ENCODE measurements at places on chromosomes 5 and 9. TPM values are rescaled to one million over a fixed set of nuclear protein-coding genes. Genes with fewer than 3 reads are reported as not detected.

PCDHB13 gene
- not detected for polyA plus RNA-seq

CEL gene
- polyA plus RNA-seq: not detected

DNA sequence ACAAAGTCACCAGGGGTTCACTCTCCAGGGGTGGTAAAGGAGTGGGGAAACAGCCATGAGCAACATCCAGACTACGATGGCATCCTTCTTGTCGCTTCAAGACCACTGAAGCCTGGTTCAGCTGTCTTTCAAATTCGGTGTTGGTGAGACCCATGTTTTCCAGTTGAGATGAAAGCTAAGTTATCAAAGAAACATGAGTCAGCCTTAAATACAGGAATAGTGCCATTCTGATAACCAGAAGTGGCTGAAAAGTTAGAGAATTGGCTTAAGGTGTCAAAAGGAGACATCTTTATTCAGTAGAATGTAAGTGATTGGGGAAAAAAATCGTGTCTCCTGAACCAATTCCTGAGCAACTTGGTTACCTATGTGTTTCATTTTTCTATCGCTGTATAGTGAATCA is 7.0 kb upstream of the CARD19 start:
- DNase-seq: no peak

GRCh38 chr9:77847059-77847499 is 184.5 kb downstream of the GNAQ start:
- no peak for DNase-seq

- DNase-seq: no peak
Observed at GRCh38 chr5:2187156-2187555, 304.4 kb upstream of the IRX4 start.

PRRX2 gene
- not detected for polyA plus RNA-seq

- DNase-seq: no peak
Observed at GRCh38 chr5:132814503-132815294, 1.6 kb downstream of the SOWAHA start.

DNA sequence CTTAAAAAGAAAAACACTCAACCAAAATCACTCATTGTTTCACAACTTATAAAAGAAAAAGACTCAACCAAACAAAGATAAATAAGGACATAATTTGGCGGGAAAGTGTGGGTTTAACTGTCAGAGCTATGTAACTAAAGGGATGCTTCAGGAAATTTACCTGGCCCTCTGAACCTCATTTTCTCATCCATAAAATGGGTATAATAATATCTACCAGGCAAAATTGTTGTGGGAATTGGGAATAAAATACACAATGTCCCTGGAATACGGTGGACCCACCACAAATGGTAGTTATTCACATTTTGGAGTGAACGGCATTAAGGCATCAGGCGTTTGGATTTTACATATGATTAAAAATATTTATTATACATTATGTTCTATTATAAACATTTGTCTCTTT is 228.5 kb upstream of the ANKRD55 start:
- no peak for DNase-seq

GARIN3 gene
- not detected for polyA plus RNA-seq

DNA sequence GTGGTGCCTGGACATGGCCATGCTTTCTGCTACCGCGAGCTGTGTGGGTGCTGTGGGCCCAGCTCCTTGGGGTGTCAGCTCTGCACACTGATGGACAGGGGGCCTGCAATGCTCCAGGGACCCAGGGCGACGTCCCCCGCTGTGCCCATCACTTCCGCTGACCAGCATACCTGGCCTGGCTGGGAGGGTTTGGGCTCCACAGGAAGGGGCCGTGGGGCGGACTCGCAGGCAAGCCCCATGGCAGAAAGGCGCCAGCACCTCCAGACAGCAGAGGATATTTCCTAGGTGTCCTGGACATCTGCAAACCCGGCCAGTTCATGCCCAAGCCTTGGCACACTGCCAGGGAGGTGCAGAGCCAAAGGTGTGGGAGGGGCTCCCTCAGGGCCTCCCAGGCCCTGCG is 295.8 kb upstream of the IRX4 start:
- no peak for DNase-seq

TNC gene
- polyA plus RNA-seq: not detected

- no peak for DNase-seq
Observed at GRCh38 chr5:177083357-177083756, 3.4 kb upstream of the FGFR4 start.

DNA sequence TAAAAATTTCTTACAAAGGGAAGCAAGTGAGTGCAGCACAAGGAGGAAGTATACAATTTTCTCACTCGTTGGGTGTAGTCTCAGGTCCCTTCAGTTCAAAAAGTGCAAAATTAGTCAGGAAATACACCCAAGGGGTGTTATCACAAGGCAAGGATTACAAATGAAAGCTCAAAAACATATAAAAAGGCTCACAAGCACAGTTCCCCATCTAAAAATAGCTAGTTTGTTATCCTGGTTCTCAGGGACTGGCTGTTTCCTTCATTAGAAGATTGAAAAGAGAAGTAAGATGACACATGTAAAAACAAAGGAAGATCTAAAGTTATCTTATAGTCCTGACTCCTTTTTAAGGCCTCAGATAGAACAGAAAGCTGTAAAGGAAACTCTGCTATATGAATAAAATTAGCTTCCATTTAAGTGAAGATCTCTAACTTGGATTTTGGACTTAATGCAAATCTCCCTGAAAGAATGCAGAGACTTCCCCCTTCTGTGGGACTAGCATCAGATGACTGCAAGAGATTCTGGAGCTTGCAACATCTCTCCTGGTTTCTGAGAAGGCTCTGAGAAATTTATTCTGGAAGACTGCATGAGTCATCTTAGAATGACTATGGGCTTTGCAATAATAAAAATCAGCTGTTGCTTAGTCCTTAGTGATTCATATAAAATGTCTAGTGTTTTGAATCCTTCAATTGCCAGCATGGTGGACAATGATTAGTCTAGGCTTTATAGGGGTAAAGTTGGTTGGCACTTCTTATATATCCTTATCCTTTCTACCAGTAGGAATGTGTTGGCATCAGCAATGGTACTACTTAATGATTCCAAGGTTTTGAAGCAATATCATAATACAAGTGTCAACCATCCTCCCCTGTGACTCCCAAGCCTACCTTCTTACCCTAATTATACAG is 25.4 kb downstream of the DAB2 start:
- no peak for DNase-seq

- DNase-seq: peak; percentile 6
Observed at GRCh38 chr5:945691-946551, 53.2 kb downstream of the TRIP13 start.

- DNase-seq: no peak
Observed at GRCh38 chr9:137755261-137755927, 122.2 kb upstream of the CACNA1B start.

CTSV gene
- not detected for polyA plus RNA-seq

DNA sequence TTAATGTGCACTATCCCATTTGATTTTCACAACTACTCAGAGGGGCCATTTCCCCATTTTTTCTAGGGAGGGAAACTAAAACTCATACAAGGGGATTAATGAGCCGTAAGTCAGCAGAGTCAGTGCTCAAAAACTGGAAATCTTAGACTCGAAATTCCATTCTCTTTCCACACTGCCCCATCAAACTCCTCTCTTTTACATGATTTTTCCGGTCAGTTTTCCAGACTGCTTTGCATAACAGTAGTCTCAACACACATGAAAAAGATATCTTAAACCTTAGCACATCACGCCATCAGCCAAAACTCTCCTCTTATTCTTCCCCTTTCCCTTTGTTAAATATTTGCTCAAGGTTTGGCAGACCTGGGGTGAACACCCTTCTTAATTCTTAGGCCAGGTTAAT is 332.0 kb downstream of the RFX3 start:
- no peak for DNase-seq

DNA sequence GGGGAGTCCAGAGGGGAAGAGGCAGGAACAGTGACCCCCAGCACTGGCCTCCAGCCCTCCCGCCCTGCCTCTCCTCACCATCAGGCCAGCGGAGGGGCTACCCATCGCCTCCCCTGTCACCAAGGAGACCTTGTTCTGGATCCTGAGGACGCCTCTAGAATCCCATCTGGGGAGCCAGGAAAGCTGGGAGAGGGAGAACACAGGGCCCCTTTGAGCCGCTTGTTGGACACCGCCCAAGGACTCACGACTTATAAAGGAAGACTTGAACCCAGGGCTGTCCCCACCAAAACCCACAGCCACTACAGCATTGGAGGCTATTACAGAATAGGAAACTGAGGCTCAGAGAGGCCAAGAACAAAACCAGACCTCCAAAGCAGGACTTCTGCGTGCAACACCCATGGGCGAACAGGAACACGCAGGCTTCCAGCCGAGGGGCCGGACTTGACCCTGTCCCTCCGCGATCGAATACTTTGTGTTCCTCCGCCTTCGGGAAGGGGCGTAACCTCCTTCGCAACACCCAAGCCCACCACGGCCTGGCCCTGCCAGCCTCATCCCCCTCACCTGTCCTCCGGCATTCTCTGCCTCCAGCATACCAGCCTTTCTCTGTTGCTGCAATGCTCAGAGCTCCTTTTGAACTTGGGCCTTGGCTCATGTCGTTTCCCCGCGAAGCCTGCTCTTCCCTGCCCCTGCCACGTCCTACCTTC is 54.2 kb downstream of the C9orf50 start:
- DNase-seq: no peak

DNA sequence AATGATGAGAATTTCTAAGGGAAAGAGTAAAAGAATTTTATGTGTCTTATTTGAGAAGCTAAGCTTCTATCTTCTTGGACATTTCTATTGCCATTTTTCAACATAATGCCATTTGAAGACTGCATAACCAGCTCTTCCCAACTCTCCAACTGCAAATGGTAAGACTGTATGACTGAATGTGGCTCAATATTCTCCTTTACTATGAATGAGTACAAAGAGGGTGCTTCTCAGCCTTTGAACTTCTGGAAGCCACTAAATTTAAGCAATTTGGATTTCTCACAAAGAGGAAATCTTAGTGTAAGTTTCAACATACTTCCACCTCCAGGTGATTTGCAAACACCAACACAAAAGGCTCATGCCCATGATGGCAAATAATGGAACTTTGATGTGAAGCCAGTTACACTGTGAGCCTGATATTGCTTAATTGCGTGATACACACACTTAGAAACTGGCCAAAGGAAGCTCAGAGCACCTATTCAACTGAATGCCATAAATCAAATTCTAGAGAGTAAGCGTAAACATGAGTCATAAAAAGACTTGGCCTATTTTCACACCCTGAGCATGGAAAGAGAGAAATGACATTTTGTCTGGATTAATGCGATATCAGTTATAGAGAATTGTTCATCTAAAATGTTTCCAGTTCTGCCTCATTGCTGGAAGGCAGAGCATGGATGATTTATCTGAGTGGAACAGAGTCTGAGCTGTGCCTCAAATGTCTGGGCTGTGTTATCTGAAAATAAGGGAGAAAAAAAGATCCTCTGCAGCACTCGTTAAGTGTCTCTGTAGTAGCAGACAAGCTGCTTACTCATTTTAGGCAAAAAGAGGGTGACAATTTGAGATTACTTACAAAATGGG is 145.3 kb downstream of the PLK2 start:
- DNase-seq: no peak

PCDHB8 gene
- polyA plus RNA-seq: not detected

GRCh38 chr9:101673642-101674041 is 64.8 kb downstream of the GRIN3A start:
- DNase-seq: no peak

GRCh38 chr5:169161022-169161680 is 139.8 kb downstream of the SLIT3 start:
- no peak for DNase-seq

DNA sequence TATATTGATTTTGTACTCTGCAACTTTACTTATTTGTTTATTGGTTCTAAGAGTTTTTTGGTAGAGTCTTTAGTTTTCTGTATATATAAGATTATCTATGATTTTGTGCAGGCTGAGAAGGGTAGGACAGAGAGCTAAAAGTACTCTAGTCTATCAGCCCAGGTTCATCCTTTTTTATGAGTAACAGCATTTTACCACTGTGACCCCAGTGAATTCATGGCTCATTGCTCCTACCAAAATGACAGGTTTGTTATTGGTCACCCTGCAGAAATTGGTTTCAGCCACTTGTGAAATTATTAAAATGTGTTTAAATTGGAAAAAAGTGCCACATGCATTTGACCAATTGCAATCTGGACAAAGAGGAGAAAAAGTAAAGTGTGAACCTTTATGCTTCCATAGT is 421.4 kb upstream of the DAB2 start:
- no peak for DNase-seq

- no peak for DNase-seq
Observed at GRCh38 chr5:82352146-82352791, 74.1 kb upstream of the RPS23 start.

GRCh38 chr9:36897019-36897418 is 137.0 kb downstream of the PAX5 start:
- no peak for DNase-seq

GRCh38 chr9:100939636-100940035 is 88.9 kb upstream of the PLPPR1 start:
- no peak for DNase-seq

CRB2 gene
- polyA plus RNA-seq: not detected

RANBP6 gene
- polyA plus RNA-seq: 24.9 TPM

FUT7 gene
- 1.6 TPM for polyA plus RNA-seq

DNA sequence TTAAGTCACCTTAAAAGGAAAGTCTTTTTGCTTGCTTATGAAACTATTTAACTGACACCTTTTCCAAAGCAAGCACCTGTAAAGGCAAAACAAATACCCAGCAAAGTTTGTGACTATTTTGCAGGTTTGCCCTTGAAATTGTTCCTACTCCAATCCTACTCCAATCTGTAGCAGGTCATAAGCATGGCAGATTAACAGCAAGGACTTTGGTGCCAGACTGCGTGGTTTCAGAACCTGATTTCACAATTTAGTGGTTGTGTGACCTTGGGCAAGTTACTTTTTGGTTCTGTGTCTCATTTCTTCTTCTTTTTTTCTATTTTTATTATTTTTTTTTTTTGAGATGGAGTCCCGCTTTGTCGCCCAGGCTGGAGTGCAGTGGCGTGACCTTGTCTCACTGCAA is 282.1 kb downstream of the RFX3 start:
- DNase-seq: no peak

DNA sequence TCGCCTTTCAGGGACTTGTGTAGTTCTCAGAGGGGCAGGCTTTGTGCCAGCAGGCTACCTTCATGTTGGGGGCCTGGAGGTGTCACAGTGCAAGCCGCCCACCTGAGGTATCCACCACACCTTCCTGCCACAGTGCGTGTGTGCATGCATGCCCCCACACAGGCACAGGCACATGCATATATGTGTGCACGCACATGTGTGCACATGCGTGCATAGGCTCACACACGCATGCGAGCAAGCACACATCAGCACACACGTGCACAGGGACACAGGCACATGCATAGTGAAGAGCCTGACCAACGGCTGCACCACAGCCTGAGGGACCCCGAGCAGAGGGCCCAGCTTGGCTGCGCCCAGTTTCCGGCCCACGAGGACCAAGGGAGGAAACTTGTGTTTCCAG is 36.1 kb downstream of the IRX4 start:
- DNase-seq: no peak

DNA sequence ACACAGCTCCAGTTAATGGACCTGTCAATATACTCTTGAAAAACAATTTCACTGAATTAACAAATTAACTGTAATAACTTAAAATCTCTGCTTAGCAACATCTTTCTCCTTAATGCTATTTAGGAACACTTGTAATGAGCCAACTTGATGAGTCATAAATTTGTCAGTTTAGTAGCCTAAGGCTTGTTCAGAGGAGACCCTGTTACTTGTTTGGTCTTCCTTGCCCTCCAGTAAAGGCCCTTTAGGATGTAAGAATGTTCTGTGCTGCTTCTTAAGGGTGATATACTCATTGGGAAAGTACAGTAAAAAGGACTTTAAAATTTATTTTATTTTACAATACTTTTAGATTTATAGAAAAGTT is 11.4 kb upstream of the MATR3 start:
- DNase-seq: no peak
